ENCODE measurements at places on chromosomes 3 and 15.

GRCh38 chr3:170829546-170830272 lies 40.3 kb downstream of the RPL22L1 start:
- DNase-seq: no peak

GRCh38 chr15:29568840-29569532 lies 253.3 kb downstream of the TJP1 start:
- no peak for DNase-seq

DNA sequence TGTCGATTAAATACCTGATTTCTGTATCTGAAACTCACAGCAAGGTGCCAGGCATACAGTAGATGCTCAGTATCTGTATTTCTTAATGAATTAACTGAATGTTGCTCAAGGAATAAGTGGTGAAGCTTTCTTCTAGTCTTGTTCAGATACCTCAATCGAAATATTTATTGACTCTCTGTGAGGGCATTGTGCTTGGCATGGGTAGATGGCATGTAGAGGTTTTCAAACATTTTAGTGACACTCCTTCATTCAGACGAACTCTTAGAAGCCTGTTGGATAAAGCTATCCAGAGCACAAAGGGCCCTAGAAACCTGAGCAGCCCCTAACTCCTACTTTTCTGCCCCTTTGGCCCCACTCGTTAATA lies 369 bp upstream of the SNX1 start:
- no peak for DNase-seq

GRCh38 chr15:70486451-70487386 lies 276.6 kb downstream of the UACA start:
- no peak for DNase-seq

DNA sequence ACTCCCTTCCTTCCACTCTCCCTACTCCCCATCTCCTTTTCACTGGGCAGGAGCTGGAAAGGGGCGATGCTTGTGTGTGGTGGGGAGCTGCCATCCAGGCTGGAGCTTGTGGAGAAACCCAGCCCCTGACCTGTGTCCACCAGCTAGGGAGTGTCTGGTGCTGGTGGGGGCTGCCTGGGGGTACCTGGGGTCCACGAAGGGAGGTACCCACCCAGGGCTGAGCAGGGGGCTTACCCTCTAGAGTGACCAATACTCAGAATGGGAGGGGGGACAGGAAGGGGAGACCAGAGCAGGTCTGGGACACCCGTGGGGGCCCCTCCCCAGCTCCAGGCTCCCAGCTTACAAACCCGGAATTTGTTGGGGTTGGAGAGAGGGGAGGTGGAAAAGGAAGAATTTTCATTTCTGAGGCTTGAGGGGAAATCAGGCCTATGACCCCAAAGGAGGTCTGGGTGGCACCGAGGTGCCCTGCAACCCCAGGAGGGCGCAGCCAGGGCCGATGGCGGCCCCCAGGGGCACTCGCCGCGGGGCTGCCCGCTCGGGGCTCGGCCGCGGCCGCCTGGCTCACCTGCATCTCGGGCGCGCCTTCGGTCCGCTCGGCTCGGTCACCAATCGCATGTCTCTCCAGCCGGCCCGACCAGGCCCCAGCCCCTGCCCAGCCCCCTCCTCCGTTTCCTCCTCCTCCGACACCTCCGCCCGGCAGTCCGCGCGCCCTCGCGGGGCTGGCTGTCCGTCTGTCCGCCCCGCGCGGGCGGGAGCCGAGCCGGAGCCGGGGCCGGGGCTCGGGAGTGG lies 773 bp downstream of the LINGO1 start:
- no peak for DNase-seq

DNA sequence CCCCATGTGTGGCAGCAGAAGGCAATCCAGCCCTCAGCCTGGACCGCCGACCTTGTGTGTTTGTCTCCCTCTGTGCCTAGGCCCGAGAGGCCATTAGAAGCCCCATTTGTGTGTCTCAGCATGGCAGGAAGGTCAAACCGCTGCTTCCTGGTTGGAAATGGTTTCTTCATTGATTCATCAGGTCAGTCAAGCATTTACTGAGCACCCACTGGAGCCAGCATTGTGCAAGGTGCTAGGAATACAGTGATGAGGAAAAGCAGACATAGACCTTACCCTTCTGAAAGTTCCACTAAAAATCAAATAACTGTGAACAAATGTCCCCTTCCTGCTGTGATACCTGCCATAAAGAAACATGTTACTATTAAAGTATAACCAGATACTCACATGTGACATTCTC lies 265.9 kb upstream of the CTDSPL start:
- no peak for DNase-seq

DNA sequence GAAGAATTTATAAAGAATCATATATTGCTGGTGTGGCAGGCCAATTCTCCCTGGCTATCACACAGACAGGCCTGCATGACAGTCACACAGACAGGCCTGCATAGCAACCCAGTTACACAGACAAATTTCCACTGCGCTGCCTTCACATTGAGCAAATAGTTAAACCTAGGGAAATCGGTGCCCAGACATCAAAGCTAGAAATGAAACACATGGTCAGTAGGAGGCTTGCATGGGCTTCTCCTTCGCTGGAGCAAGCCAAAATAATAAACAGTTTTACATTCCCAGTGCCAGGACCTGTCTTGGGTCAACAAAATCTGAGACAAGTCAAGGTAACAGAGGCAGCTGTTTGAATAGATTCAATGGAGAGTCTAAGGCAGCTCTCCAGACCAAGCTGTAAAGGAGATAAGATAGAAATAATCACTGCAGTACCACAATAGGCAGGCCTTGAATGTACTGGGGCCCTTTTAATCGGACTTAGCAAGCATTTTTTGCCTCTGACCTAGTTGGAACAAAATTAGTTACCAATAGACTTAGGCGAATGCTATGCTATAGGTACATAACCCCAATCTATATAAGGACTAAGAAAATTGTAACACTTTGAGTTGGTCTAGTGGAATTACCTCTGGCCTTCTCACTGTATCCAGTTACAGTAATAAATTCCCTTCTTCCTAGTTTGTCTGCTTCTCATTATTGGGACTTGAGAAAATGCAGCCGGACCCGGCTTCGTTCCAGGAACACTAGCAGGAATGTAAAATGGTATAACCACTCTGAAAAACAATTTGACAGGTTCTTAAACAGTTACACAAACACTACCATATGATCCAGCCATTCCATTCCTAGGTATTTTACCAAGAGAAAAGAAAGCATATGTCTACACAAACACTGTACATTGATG lies 274.7 kb upstream of the UBE2E2 start:
- DNase-seq: no peak

DNA sequence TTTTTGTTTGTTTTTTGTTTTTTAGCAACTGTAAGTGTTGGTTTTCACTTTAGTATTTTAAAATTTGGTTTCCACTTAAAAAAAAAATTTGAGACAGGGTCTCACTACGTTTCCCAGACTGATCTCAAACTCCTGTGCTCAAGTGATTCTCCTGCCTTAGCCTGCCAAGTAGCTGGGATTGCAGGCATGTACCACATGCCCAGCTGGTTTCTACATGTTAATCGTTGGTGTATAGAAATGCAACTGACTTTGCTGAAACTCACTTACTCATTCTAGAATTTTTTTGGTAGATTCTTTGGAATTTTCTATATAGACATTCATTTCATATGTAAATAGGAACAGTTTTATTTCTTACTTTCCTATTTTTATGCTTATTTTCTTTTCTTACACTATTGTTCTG lies 244.7 kb upstream of the MRPL3 start:
- DNase-seq: no peak

DNA sequence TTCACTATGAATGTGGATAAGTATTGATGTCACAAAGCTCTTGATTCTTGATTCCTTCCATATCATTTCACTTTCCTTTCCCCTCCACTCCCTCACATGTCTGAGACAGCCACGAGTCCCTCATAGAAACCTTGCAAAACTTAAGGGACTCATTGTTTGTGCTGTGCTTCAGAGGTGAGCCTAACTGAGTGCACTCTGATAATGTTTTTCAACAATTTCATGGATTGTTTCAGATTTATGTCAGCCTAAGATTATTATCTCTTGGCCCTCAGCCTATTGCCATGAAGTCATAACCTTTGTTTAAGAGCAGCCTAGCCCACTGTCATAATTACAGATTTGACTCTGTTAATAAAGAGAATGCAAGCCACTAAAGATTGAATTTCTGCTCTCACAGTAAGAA lies 363.6 kb downstream of the MECOM start:
- no peak for DNase-seq

All from NCI-H1436 (cell line).